Inflammatory macrophage (primary cell): ENCODE measurements at places on chromosomes 13 and 19.

DNA sequence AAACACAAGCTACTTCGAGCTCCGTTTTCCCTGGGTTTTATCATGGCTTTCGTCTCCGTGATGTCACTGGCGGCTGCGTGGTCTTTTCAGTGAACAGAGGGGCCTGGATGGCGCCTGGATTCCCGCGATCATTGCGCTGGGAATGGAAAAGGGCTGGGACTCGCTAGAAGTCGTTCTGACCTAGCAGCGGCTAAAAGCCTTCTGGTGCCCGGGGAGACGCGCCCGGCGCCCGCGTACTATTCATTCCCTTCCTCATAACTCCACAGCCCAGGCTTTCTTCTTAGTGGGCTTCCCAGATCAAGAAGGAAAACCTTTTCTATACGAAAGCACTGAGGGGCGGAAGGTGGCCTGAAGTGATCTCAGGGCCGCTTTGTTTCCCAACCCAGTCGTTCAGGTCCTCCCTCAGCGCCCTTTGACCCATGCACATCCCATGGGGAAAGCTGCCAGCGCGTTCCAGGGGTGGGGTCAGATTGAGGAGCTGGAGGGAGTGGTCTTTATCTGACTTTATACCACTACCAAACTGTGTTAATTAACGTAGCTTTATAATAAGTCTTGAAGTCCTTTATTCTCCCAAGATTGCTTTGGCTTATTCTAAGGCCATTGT, 96.6 kb downstream of the ELF1 start:
- DNase-seq, result no peak

- DNase-seq, result no peak
Observed at GRCh38 chr13:65724226-65724625, 1505.9 kb downstream of the PCDH9 start.

DNA sequence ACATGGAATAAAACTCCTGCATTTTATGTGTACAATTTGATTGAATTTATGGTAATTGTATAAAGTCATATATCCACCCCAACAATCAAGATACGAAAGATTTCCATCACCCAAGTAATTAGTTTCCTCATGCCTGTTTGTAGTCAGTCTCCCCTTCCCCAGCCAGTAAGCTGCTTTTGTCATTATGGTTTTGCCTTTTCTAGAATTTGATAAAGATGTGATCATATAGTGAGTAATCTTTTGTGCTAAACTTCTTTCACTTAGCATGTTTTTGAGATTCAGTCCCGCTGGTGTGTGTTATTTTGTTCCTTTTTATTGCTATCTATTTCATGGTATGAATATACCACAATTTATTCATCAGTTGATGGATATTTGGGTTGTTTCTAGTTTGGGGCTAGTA, 16.0 kb downstream of the ITM2B start:
- DNase-seq, result no peak

DNA sequence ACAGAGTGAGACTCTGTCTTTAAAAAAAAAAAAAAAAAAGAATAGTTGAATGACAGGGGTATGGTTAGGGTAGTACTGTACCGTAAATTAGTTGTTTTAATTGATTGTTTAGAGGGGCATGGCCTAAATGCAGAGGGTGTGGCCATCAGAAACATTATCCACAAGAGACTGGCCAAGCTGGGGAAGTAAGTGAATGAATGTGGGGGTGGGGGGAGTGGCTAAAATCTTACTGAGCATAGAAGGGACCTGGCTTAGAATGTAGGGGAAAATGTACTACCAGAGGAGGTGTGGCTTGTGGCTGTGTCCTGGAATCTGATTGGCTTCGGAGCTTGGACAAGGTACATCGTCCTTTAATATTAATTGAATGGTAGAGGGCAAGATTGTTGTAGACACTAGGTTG, 3.8 kb downstream of the BCL2L12 start:
- DNase-seq, result peak; percentile 52

DNA sequence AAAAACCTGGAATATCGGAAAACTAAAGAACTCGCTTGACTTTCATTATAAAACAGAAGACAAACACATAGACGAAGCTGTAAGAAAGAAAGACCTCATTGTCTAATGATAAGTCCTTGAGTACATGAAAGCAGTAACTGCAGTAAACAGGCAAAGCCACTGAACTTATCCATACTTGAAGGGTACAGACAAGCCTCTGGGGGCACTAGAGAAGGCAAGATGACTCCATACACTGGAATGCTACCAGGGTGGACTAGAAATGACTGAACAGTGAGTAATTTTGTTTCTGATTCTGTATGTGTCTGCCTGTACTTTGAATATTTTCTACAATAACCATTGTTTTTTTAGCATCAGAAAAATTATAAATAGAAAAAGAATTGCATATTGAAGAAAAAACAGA, 507.9 kb downstream of the UQCRFS1 start:
- no peak for DNase-seq

- DNase-seq, result peak; percentile 95
Observed at GRCh38 chr19:1241417-1242095, at the start of gene ATP5F1D. ATP5F1D (plus strand) TSS chr19:1241751; CDS start chr19:1241851, 100 bp downstream.

DNA sequence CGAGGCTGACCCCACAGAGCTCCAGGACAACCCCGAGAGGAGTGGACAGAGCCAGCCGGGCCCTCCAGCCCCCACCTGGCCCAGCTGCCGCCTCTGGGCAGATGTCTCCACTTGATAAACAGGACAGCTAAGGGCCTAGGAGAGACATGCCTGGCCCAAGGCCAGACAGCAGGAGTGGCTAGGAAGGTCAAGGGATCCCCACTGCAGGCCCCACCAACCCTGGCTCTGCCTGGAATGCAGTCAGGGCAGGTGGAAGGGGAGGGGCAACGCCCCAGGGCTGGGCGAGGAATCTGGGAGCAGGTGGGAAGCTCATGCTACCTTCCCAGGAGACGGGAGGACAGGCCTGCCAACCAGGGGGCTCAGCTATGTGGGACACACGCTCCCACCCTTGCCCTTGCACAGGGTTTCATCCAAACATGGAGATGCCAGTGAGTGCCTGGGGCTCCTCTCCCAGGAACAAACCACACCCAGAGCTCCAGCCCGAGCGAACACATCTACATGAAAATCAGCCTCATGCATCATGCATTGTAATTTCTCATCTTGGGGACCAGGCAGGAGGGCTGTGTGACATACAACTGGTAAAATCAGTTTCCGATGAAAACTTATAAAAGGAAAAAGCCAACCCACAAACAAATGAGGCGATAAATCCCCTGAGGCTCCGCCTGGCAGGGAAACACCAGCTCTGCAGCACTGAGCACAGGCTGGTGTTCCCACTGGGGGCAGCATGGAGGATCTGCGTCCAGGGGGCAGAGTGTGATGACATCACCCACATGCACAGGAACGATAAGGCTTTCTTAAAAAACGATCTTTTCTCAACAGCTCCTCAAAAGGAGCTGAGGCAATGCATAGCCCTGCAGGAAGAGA, 25.0 kb downstream of the SH3GL1 start:
- peak; percentile 41 for DNase-seq

DNA sequence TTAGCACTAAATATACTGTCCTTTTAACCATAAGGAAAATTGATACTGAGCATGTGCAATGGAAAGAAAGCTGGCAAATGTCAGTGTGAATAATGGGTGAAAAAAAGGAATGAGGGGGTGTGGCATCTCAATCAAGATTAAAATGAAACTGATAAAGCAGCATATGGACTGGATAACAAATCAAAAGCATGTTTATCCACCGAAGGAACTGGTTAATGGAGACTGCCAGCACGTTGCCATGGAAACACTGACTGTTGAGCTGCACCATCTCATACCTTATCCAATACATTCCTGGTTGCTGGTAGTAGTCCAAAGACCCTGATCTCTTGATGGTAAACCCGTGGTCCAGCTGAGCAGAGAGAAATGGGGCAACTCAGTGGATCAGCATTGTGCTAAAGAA, 311.4 kb upstream of the MAB21L1 start:
- DNase-seq, result no peak

- no peak for DNase-seq
Observed at GRCh38 chr13:40456397-40456953, 210.0 kb downstream of the FOXO1 start.

- DNase-seq, result no peak
Observed at GRCh38 chr13:21043898-21044297, 17.5 kb downstream of the LATS2 start.

DNA sequence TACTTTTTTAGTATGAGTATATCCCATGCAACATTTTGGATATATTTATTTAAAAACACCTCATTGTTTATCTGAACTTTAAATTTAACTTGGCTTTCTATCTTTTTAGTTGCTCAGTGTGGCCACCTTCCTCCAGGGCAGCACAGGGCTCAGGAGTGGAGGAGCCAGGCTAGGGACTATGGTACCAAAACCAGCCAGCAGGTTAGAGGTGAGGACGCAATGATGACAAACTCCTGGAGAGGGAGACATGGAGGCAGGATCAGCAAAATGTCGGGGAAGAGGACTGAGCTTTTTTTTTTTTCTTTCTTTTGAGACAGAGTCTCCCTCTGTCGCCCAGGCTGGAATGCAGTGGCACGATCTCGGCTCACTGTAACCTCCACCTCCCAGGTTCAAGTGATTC, 29.6 kb upstream of the CALM3 start:
- DNase-seq, result peak; percentile 56

- no peak for DNase-seq
Observed at GRCh38 chr19:5480427-5480836, 25.2 kb downstream of the ZNRF4 start.

- DNase-seq, result no peak
Observed at GRCh38 chr13:47932950-47933923, 67.8 kb downstream of the SUCLA2 start.

- no peak for DNase-seq
Observed at GRCh38 chr13:105343134-105343806, 1192.2 kb downstream of the EFNB2 start.

DNA sequence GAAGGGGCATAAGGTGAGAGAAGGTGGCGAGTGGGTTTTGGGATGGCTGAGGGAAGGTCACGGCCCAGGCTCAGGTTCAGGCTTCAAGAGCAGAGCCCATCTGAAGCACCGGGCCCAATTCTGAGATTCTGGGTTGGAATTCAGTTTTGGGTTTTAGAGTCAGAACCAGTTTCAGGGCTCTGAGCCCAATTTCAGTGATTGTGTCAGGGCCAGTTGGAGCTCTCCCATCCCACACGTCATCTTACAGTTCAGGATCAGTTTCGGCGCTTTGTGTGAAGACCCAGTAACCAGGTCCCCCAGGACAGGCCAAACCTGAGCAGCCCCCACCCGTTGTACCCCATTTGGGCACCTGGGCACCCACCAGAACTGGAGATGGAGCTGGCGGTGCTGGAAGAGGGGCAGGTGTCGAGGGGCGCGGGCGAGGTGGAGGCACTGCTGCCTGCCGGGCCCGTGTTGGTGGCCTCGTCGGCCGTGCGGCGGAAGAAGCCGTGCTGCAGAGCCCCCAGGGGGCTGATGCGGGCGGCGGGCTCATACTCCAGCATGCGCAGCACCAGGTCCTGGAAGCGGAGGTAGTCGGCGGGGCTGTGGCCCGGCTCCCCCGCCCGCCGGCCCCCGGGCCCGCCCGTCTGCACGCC, 7.5 kb downstream of the DYRK1B start:
- DNase-seq, result no peak

DNA sequence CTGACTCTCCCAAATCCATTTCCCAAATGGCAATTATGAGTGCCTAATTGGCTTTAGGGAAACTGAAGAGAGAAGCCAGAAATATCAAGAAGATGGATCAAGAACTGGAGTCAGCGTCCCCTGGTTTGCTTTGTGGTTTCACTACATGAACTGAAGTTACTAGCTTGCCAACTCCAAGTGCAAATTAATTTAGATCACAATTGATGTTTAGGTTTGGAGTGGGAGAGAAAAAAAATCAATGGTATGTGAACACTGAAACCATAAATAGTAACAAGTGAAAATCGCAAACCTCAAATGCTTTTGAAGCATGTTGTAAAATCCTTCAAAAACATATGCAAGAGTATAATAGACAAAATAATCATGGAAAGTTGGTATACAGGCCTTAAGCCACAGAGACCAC, 1528.6 kb upstream of the SLC10A2 start:
- DNase-seq, result no peak

- DNase-seq, result no peak
Observed at GRCh38 chr19:53880711-53881481, 1.1 kb upstream of the PRKCG start.

GRCh38 chr19:42081584-42082203, 5.7 kb downstream of the ZNF574 start:
- DNase-seq, result peak; percentile 37

GRCh38 chr13:46490129-46490528, 62.8 kb upstream of the LRCH1 start:
- DNase-seq, result peak; percentile 32
